HFFc6 (cell line): ENCODE measurements at places on chromosomes 4 and X. TPM values are rescaled to one million over a fixed set of nuclear protein-coding genes. Genes with fewer than 3 reads are reported as not detected.

Gene DUSP21
- total RNA-seq = not detected in 2 replicates

Gene LUZP4
- not detected in 3 replicates for total RNA-seq

Gene NKX6-1
- total RNA-seq = not detected in 3 replicates

Gene TMPRSS11D
- not detected in 2 replicates for total RNA-seq

Gene SSX4
- total RNA-seq = not detected in 3 replicates

Gene AMBN
- not detected in 3 replicates for total RNA-seq

Gene EPHA5
- total RNA-seq = not detected in 3 replicates

Gene SYN1
- total RNA-seq = 0.13 to 0.21 TPM in 2 of 3 replicates, not detected in the other

Gene HSFX2
- total RNA-seq = not detected in 3 replicates

Gene CTAG2
- total RNA-seq = not detected in 2 replicates

Gene EDA2R
- total RNA-seq = 22.0 to 24.4 TPM (median 24.4 TPM) in 3 replicates

Gene HAND2
- 0.46 to 3.8 TPM (median 2.5 TPM) in 3 replicates for total RNA-seq

Gene STK32B
- 0.18 TPM in 1 of 3 replicates, not detected in the others for total RNA-seq

Gene STS
- total RNA-seq = 13.8 to 16.1 TPM (median 14.2 TPM) in 3 replicates

Gene VCX3B
- total RNA-seq = not detected in 3 replicates
